ENCODE measurements at places on chromosomes 4 and X. TPM values are rescaled to one million over a fixed set of nuclear protein-coding genes. Genes with fewer than 3 reads are reported as not detected.

Gene MAN2B2
- total RNA-seq, result 12.8 TPM

DNA sequence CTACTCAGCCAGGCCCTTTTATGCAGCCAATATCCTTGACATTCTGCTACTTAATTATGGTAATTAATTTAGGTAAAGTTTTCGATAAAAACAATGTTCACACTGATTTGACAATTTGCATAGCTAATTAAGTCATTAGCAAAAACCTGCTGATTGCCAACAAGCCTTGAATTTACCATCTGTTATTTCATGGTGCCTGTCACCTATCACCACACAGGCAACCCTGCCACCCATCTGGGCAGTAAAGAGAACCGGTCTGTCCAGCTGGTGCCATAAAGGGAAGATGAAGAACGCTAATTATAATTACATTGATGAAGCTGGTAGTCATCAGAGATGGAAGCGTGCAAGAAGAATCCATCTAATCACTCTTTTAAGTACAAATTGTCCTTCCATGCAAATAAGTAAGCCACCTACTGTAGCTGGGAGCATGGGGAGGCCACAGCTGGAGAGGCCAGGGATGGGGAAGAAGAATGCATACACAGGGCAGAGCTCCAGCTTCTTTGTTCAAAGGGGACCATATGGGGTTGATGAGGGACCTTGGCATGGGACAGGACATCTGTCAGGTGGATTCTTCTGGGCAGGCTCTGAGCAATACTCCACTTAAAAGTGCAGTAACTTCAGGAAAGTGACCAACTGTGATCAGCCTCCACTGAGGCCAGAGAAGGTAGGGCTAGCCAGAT lies 277.3 kb upstream of the TAPT1 start:
- DNase-seq, result no peak

- DNase-seq, result no peak
These were observed 61.0 kb downstream of the STX18 start for GRCh38 chr4:4480685-4481398.

DNA sequence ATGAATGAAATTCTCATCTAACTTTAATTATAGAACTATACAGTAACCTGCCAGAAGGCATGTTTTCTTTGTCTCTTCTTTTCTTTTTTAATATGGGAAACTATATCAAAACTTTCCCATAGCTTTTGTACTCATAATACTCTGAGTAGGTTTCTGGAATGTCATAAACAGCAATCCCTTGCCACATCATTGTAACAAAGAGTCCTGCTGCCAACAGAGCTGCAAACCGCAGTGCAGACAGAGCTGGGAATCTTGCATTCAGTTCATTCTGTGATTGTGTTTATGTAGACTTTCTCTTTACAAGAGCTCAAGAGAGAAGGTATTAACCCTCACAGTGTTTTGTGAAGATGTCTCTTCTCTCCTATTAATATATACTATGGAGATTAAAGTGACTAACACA lies 304.4 kb upstream of the SLIT2 start:
- DNase-seq, result no peak

Gene SMARCA5
- 53.6 TPM for total RNA-seq

GRCh38 chr4:86688026-86688425 lies 93.9 kb downstream of the PTPN13 start:
- DNase-seq, result peak; percentile 59

Gene MEPE
- total RNA-seq, result not detected

Measured in foreskin keratinocyte (primary cell).